Naive thymus-derived CD8-positive, alpha-beta T cell (primary cell): ENCODE measurements at places on chromosomes 3 and 15. TPM values are rescaled to one million over a fixed set of nuclear protein-coding genes. Genes with fewer than 3 reads are reported as not detected.

Gene VEPH1
- total RNA-seq, result not detected

Gene RIOX2
- 36.5 TPM for total RNA-seq

Gene CHRNA5
- total RNA-seq, result 1.3 TPM

Gene C2CD4B
- not detected for total RNA-seq

Gene AP3S2
- 29.4 TPM for total RNA-seq

Gene CSPG5
- total RNA-seq, result 0.33 TPM

Gene SPRED1
- 0.41 TPM for total RNA-seq

DNA sequence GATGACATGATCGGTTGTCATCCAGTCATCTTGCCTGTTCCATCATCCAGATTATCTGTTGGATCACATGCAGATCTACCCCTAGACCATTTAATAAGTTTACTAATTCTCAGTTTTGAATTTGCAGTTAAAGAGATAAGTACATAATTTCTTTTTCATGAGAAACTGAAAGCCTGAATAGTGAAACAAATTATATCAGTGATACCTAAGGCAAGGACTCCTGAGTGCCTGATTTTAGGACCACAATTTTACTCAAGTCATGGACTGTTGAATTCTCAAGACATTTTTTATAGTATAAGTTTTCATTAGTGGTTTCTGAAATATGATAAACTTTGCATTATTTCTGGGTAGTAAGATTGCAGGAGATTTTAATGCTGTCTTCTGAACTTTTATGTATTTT, 13.2 kb downstream of the SIDT1 start:
- no peak overlapping the region for H3K4me3 ChIP-seq
- no peak for DNase-seq
- H3K27me3 ChIP-seq, result no peaks in the 10 kb centered on the region
- H3K27ac ChIP-seq, result no peak overlapping the region
- H3K4me1 ChIP-seq, result peaks cover 50% of the 10 kb centered on the region
- peaks cover 39% of the 10 kb centered on the region for H3K36me3 ChIP-seq

DNA sequence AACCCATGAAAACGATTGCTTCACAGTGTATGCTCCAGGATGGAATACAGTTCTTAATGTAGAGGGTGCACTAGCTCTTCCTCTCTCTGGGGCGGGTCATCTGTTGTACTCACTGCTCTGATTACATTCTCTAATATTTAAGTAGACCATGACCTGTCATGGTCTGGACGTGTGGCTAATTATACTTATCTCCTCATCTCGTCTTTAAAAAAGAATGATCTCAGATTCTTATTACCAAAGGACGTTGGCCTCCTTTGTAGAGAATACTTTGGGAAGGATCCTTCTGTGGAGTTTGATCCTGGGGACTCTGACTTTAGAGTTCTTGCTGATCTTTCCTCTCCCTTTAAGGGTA, 48.4 kb upstream of the TRAK1 start:
- H3K36me3 ChIP-seq, result peaks cover 2% of the 10 kb centered on the region
- no peak overlapping the region for H3K4me3 ChIP-seq
- no peak for DNase-seq
- peaks cover 12% of the 10 kb centered on the region for H3K4me1 ChIP-seq

GRCh38 chr3:113255100-113255853, 43.9 kb downstream of the BOC start:
- no peak overlapping the region for H3K4me3 ChIP-seq
- no peaks in the 10 kb centered on the region for H3K36me3 ChIP-seq
- no peaks in the 10 kb centered on the region for H3K27me3 ChIP-seq
- no peak for DNase-seq

GRCh38 chr15:68556139-68556990, 22.4 kb upstream of the CORO2B start:
- no peak for DNase-seq
- H3K4me3 ChIP-seq, result no peak overlapping the region
- H3K27me3 ChIP-seq, result peaks cover 90% of the 10 kb centered on the region
- peaks cover 25% of the 10 kb centered on the region for H3K4me1 ChIP-seq

GRCh38 chr15:40115670-40116093, 7.0 kb upstream of the BMF start:
- peak overlapping the region; percentile 16 for H3K27ac ChIP-seq
- peaks cover 8% of the 10 kb centered on the region for H3K4me1 ChIP-seq
- peaks cover 8% of the 10 kb centered on the region for H3K27me3 ChIP-seq
- peak overlapping the region; percentile 26 for H3K4me3 ChIP-seq
- H3K36me3 ChIP-seq, result no peaks in the 10 kb centered on the region

DNA sequence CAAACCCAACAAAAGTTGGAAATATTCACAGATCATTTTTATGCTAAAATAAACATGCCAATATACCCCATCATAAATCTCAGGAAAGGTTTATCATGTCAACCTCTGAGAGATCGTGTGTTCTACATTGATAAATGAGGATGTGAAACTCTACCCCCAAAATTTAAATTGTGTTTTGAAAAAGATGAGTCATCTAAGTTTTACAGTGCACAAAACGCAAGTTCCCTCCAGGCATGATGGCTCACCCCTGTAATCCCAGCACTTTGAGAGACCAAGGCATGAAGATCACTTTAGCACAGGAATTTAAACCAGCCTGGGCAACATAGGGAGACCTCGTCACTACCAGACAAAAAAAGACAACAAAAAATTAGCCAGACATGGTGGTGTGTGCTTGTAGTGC, 1487.0 kb upstream of the GBE1 start:
- no peak overlapping the region for H3K27ac ChIP-seq
- no peak overlapping the region for H3K4me3 ChIP-seq
- DNase-seq, result no peak
- no peaks in the 10 kb centered on the region for H3K36me3 ChIP-seq

DNA sequence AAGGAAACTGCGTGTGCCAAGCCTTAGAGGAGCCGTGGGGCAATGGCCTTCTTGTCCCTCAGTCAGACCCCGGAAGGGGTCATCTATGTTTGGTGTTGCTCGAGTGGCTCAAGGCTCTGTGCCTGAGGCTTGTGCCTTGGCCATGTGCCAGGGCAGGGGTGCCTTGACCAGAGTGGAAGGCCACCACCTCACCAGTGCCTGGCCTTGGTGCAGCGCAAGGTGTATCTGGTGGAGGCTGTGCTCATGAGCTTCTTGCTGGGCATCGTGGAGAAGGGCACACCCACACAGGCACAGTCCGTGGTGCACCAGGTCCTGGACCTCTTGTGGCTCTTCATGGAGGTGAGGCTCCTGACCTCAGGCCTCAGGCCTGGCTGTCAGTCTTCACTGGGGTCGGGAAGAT, 10.7 kb downstream of the RNF123 start:
- peaks cover 6% of the 10 kb centered on the region for H3K4me1 ChIP-seq
- no peaks in the 10 kb centered on the region for H3K27me3 ChIP-seq
- no peaks in the 10 kb centered on the region for H3K36me3 ChIP-seq
- DNase-seq, result no peak

- H3K27ac ChIP-seq, result peak overlapping the region; percentile 82
- peaks cover 28% of the 10 kb centered on the region for H3K4me1 ChIP-seq
- no peaks in the 10 kb centered on the region for H3K27me3 ChIP-seq
These were observed 39.5 kb upstream of the TPRG1 start for GRCh38 chr3:189132231-189132671.

DNA sequence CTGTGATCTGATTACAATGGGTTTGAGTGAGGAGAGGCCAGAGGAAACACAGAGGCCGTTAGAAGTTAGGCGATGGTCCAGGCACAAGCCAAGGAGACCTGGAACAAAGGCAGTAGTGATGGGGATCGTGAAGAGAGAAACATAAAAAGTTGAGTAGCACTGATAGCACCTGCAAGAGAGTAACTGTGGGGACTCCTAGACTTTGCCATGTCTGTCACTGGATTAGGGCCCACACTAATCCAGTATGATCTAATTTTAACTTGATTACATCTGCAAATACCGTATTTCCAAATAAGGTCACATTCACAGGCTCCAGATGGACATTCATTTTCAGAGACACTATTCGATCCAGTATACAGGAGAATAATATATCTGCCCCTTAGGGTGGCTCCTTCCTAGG, 144.7 kb downstream of the RAB11A start:
- peaks cover 6% of the 10 kb centered on the region for H3K27me3 ChIP-seq
- no peak overlapping the region for H3K4me3 ChIP-seq
- H3K4me1 ChIP-seq, result no peaks in the 10 kb centered on the region
- peaks cover 2% of the 10 kb centered on the region for H3K36me3 ChIP-seq
- DNase-seq, result no peak
- no peak overlapping the region for H3K27ac ChIP-seq

DNA sequence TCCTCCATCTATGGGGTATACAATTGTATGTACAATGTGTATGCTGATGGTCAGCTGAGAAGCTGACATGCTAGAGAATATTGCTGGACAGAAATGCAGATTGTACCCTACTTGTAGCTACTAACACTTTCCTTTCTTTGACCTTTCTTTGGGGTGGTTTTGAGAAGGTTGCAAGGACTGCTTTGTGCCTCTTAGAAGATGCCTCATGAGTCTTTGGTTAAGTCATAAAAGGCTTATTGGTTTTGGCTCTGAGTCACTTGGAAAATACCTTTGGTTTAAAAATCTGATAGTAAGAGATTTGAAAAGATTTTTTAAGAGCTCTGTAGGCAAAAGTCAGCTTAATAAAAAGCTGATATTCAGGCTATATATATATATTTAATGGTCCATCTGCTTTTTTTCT, 71.5 kb downstream of the ZMAT3 start:
- H3K4me3 ChIP-seq, result no peak overlapping the region
- no peak overlapping the region for H3K27ac ChIP-seq
- no peak for DNase-seq
- H3K36me3 ChIP-seq, result peaks cover 11% of the 10 kb centered on the region
- peaks cover 2% of the 10 kb centered on the region for H3K4me1 ChIP-seq

- no peak overlapping the region for H3K4me3 ChIP-seq
- H3K27ac ChIP-seq, result no peak overlapping the region
- H3K4me1 ChIP-seq, result no peaks in the 10 kb centered on the region
- H3K27me3 ChIP-seq, result no peaks in the 10 kb centered on the region
These were observed 142.0 kb downstream of the NAALADL2 start for GRCh38 chr3:175001091-175001490.

DNA sequence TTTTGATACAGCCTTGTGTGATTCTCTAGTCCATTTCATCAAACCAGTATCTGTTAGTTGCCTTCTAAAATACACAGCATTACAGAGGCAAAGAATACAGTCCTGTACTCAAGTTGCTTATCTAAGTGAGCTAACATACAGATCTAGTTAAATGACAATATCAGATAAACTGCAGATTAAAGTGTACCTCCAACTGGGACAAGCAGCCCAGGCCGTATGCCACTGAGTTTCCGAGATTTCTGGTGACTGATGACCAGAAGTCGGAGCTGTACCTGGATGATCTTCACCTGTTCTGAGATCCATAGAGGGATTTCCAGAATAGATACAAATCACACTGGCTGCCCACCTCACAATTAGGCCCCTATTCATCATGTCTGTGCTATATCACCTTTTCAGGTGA, 6.3 kb upstream of the TRIM59 start:
- DNase-seq, result no peak
- no peak overlapping the region for H3K27ac ChIP-seq
- H3K4me3 ChIP-seq, result no peak overlapping the region
- no peaks in the 10 kb centered on the region for H3K36me3 ChIP-seq
- H3K27me3 ChIP-seq, result no peaks in the 10 kb centered on the region
